Ascending aorta (tissue), 2 donors: ENCODE measurements at places on chromosomes 13 and 19. TPM values are rescaled to one million over a fixed set of nuclear protein-coding genes. Genes with fewer than 3 reads are reported as not detected.

- peak; percentile 87 for DNase-seq
Measured at GRCh38 chr19:44808463-44809371, at the start of gene BCAM. Gene BCAM, plus strand, starts transcription at chr19:44809103. Its CDS starts 22 bp downstream, at chr19:44809125.

GRCh38 chr19:32800754-32801153, 68.8 kb downstream of the SLC7A9 start:
- DNase-seq, result no peak

- no peak for DNase-seq
Measured at GRCh38 chr19:50046649-50047503, 21.1 kb downstream of the ZNF473 start.

DNA sequence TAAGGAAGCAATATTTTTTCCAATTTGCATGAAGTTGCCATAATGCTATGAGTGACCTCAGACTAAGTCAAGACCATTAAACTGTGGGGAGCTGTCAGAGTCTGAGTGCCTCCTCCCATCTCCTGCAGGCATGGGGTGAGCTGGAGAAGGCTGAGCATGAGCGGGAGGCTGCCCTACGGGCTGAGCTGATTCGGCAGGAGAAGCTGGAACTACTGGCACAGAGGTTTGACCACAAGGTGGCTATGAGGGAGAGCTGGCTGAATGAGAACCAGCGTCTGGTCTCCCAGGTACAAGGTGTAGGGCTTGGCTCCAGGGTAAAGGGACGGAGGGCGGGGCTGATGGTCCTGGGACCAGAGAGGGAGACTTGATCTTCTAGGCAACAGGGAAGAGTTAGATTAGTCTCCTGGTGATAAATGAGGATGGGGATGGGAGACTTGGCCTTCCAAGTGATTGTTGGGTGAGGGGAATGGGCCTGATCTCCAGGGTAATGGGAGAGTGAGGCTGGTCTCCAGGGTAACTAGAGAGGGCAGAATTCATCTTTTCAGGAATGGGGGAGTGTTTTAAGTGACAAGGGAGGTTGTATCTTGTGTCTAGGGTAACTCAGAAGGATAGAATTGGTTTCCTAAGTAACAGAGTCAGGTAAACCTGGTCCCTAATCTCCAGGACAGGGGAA, 36.0 kb downstream of the SPTBN4 start:
- DNase-seq, result no peak

DNA sequence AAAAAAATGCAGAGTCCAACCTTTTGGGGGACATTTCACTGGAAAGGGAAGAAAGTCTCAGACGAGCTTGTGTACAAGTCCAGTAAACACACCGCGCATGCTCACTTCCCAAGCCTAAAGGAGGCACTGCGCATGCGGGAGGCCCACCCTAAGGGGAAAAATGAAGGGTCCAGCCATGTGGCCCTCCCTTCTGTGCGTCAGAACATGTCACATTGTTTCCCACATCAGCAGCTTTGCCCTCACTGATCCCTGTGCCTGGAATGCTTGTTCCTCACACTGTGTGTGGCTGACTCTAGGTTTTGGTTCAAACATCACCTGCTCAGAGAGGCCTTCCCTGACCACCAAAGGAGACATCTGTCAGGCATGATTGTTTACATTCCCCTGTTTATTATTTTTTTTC, 4.4 kb downstream of the ELSPBP1 start:
- no peak for DNase-seq

DNA sequence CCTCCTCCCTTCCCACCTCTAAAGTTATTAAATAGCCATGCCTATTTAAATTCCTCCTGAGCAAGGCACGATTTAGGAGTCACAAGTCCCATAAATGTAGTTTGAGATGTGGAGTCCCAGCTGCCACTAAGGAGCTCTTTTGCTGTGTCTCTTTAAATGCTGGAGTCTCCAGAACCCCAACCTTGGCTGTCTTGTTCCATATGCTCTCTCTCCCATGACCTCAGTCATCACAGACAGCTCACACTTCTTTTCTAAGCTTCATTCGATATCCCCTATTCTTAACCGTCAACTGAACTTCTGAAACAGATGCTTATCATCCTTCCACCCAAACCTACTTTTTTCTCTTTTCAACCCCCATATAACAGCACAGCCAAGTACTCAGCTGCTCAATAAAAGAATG, 197.1 kb downstream of the VWA8 start:
- no peak for DNase-seq

- DNase-seq, result no peak
Measured at GRCh38 chr19:41478171-41478570, 35.2 kb downstream of the ERICH4 start.

The ANKRD24 gene
- not detected for total RNA-seq

The CGB5 gene
- total RNA-seq, result not detected

The FSD1 gene
- not detected for total RNA-seq

The DPF1 gene
- not detected for total RNA-seq

The NCCRP1 gene
- total RNA-seq, result not detected
